Endothelial cell of umbilical vein (primary cell): ENCODE measurements at places on chromosomes 5 and 9.

- H3K4me1 ChIP-seq = no peaks in the 10 kb centered on the region
- H3K36me3 ChIP-seq = no peaks in the 10 kb centered on the region
- H3K4me3 ChIP-seq = no peak overlapping the region
- no peak overlapping the region for H3K27ac ChIP-seq
- no peaks in the 10 kb centered on the region for H3K27me3 ChIP-seq
Measured at GRCh38 chr9:3553076-3553765, 27.4 kb upstream of the RFX3 start.

DNA sequence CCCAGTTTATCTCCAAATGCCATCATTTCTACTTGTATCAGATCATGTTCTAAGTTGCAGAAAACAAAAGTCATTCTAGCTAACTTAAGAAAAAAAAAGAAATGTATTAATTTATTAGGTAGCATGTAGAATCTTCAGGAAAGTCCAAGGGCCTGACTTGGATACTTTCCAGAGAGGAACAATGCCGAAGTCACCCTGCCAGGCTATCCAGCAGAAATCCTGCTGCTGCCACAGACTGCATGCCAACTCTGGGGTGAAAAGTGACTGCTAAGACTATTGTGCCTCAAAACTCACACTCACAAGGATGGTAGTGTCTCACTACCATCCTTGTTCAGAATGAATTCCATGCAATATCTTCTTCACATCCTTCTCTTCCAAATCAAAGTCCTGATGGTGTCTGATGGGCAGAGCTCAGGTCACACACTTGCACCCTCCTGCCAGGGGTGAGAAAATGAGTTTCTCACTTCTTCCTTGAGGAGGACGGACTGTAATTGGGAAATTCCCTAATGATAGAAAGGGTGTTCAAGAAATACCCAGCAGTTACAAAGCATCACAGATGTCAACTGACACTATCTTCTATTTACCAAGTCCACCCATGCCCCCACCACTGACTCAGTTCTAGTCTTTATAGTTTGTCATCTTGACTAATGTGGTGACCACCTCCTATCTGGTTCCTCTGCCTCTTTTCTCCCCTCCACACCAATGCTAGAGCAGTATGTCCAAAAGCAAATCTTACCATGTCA, 279.4 kb downstream of the CWC27 start:
- no peak overlapping the region for H3K4me3 ChIP-seq
- no peaks in the 10 kb centered on the region for H3K27me3 ChIP-seq
- DNase-seq = peak; percentile 37
- H3K4me1 ChIP-seq = no peaks in the 10 kb centered on the region
- no peak overlapping the region for H3K27ac ChIP-seq

GRCh38 chr9:107605041-107605440, 115.5 kb upstream of the KLF4 start:
- H3K36me3 ChIP-seq = no peaks in the 10 kb centered on the region
- no peaks in the 10 kb centered on the region for H3K27me3 ChIP-seq
- H3K27ac ChIP-seq = no peak overlapping the region
- no peak overlapping the region for H3K4me3 ChIP-seq

- peaks cover 2% of the 10 kb centered on the region for H3K27me3 ChIP-seq
- H3K27ac ChIP-seq = no peak overlapping the region
- no peak overlapping the region for H3K4me3 ChIP-seq
- H3K4me1 ChIP-seq = no peaks in the 10 kb centered on the region
- H3K36me3 ChIP-seq = no peaks in the 10 kb centered on the region
Measured at GRCh38 chr9:133664173-133665050, 28.2 kb downstream of the DBH start.

GRCh38 chr5:76801803-76802195, 17.0 kb upstream of the F2RL1 start:
- H3K27ac ChIP-seq = no peak overlapping the region
- no peaks in the 10 kb centered on the region for H3K36me3 ChIP-seq
- peaks cover 25% of the 10 kb centered on the region for H3K4me1 ChIP-seq
- H3K27me3 ChIP-seq = no peaks in the 10 kb centered on the region

GRCh38 chr5:57442080-57442839, 40.4 kb downstream of the ACTBL2 start:
- H3K4me3 ChIP-seq = no peak overlapping the region
- peak overlapping the region; percentile 83 for H3K27ac ChIP-seq
- peaks cover 55% of the 10 kb centered on the region for H3K4me1 ChIP-seq
- DNase-seq = peak; percentile 73
- no peaks in the 10 kb centered on the region for H3K27me3 ChIP-seq

DNA sequence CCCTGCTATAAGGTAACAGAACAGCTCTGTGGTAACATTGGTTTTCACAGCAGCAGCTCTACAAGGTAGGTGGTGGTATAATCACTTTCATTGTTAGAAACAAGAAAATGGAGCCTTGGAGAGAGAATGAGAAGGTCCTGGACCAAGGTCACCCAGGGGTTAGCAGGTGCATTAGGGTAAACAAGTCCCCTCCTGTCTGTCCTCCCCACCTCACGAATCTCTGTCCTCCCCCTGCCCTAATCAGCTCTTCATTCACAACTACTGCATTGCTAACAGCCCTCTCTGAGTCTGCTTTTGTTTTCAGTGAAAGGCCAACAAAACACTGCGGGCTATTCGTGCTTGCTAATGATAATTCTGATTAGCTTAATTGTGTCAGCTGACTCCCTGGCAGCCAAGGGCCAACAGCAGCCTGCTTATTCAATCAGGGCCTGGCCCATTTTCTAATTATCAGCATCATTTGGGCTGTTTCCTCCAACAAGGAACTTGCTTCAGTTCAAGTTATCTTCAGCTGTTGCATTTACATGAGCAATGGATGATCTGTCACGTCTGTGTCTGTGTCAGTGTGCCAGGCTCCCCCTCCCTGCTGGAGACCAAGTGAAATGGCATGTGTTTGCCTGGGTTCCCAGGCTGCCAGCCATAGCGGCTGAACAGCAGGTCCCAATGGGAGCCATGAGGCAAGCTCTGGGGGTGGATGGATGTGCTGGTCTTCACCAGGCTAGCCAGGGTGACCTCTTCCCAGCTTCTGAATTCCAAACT, 56.7 kb upstream of the EQTN start:
- no peak for DNase-seq
- no peak overlapping the region for H3K27ac ChIP-seq
- no peak overlapping the region for H3K4me3 ChIP-seq
- no peaks in the 10 kb centered on the region for H3K36me3 ChIP-seq

DNA sequence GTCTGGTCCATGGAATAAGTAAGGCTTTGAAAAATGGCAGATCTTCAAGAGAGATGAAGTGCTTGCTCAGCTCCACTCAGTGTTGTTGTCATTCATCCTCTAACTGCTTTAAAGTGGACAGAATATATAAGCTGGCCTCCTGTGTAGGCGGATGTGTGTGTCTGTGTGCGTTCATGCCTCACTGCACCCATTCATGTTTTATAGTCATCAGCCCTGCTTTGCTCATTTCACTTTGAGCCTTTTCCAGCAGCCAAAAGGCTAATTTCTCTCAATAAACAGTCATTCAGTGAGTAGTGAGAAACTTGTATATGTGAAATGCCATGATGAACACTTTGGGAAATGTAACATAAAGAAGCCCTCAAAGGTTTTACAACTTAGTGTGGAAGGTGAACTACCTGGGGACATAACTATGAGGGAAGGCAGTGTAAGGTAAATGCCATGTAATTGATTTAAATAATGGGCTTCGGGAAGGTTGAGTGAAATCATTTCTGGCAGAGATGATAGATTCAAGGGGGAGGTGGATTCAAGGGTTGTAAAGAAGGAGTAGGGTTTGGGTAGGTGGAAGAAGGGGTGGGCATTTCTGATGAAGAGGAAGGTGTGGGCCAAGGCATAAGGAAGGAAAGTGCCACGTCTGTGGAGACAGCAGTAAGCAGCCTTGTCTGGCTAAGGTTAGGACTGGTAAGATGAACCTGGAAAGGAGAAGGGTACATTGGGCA, 15.7 kb downstream of the TTC23L start:
- DNase-seq = no peak

DNA sequence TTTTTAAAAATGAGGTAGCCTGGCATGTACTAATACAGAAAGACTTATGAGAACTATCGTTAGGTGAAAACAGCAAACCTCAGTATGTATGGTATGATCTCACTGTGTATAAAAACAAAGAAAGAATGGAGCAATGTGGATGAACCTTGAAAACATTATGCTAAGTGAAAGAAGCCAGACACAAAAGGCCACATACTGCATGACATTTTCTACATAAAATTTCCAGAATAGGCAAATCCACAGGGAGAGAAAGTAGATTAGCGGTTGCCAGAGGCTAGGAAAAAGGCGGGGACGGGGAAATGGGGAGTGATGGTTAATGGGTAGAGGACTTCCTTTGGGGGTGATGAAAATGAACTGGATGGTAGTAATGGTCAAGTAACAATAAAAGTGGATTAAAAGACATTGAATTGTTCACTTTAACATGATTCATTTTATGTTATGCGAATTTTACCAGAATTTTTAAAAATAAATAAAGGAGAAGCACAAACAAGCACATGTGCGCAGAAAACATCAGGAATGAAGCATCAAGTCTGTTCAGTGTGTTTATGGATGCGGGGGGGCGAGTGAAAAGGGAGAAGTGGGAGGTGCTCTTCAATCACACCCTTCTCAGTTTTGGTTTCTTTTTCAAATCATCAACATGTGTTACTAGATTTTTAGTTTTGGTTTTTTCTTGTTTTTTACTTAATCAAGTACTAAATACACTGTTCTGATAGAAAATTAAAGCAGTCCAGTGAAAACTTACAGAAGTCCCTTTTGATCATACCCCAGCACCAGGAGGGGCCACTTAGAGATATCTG, 16.3 kb downstream of the ROR2 start:
- DNase-seq = no peak
- no peaks in the 10 kb centered on the region for H3K27me3 ChIP-seq
- no peaks in the 10 kb centered on the region for H3K36me3 ChIP-seq
- H3K4me3 ChIP-seq = no peak overlapping the region

DNA sequence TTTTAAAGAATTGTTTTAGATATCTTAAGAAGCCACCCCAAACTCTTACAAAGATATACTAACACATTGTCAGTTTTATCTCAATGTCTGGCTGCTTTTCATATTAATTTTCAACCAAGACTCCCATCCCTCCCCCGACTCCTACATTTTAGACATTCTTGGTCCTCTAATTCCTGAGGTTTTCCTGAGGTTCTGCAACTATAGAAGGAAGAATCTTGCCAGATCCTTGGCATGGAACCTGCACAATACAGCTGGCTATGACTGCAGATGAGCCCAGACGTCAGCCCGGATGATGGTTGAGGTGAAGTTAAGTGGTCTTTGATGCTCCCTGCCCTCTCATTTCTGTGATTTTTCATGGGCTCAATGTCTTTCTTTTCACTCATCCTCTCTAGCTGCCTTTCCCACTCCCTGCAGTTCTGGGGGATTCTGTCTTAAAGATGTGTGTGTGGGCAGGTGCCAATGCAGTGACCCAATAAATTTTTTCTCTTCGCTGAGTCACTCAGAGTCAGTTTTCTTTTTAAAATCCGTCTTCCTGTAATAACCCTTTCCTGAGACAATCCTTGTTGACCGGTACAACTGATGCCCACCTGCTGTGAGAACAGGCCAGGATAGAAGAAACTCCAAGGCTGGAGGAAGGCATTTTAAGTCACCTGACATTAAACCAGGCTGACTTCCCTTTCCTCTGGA, 237.8 kb upstream of the GAS1 start:
- no peak for DNase-seq
- H3K36me3 ChIP-seq = no peaks in the 10 kb centered on the region
- H3K4me1 ChIP-seq = no peaks in the 10 kb centered on the region
- H3K27ac ChIP-seq = no peak overlapping the region

- H3K27ac ChIP-seq = no peak overlapping the region
- H3K4me1 ChIP-seq = no peaks in the 10 kb centered on the region
- no peaks in the 10 kb centered on the region for H3K36me3 ChIP-seq
- no peak overlapping the region for H3K4me3 ChIP-seq
Measured at GRCh38 chr5:72543365-72543764, 36.2 kb upstream of the ZNF366 start.

GRCh38 chr5:88279584-88279983, 10.9 kb upstream of the TMEM161B start:
- no peaks in the 10 kb centered on the region for H3K27me3 ChIP-seq
- H3K36me3 ChIP-seq = no peaks in the 10 kb centered on the region
- H3K27ac ChIP-seq = no peak overlapping the region
- H3K4me3 ChIP-seq = no peak overlapping the region

DNA sequence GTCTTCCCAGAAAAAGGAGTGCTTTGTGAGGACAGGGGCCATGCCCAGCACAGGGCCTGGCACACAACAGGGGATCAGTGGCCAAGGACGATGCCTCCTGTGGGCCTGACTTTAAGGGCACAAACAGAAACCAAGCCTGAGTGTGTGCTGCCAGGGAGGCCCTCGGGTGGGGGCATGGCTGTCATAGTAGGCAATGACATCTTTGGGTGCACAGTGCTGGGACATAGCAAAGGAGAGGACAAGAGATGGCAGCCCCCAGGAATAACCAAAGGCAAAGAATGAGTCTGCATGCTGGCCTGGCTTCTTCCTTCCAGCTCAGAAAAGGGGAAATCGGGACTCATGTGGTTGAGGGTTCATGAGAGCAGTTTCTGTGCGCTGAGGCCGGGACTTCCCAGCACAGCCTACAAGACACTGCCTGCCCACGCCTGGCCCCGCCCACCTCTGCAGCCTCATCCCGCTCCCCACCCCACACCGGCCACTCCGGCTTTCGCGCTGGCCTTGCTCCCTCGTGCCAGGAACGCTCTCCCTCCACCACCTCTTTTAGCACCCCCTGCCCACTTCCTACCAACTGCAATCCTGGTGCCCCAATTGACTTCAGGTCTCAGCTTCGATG, 13.8 kb upstream of the LHX2 start:
- no peaks in the 10 kb centered on the region for H3K36me3 ChIP-seq
- peaks cover 72% of the 10 kb centered on the region for H3K27me3 ChIP-seq
- no peak overlapping the region for H3K27ac ChIP-seq
- DNase-seq = no peak

- H3K27me3 ChIP-seq = no peaks in the 10 kb centered on the region
- no peaks in the 10 kb centered on the region for H3K36me3 ChIP-seq
- H3K4me1 ChIP-seq = no peaks in the 10 kb centered on the region
- H3K4me3 ChIP-seq = no peak overlapping the region
- H3K27ac ChIP-seq = no peak overlapping the region
Measured at GRCh38 chr5:30502277-30502676, 691.2 kb upstream of the CDH6 start.

GRCh38 chr9:103226647-103227013, 231.5 kb downstream of the CYLC2 start:
- DNase-seq = no peak
- H3K4me1 ChIP-seq = no peaks in the 10 kb centered on the region
- H3K4me3 ChIP-seq = no peak overlapping the region
- no peak overlapping the region for H3K27ac ChIP-seq

GRCh38 chr5:39714036-39714698, 289.4 kb upstream of the DAB2 start:
- no peaks in the 10 kb centered on the region for H3K36me3 ChIP-seq
- H3K4me3 ChIP-seq = no peak overlapping the region
- H3K4me1 ChIP-seq = no peaks in the 10 kb centered on the region
- peak; percentile 84 for DNase-seq
- H3K27ac ChIP-seq = no peak overlapping the region
